ENCODE measurements at places on chromosomes 2 and 18.

DNA sequence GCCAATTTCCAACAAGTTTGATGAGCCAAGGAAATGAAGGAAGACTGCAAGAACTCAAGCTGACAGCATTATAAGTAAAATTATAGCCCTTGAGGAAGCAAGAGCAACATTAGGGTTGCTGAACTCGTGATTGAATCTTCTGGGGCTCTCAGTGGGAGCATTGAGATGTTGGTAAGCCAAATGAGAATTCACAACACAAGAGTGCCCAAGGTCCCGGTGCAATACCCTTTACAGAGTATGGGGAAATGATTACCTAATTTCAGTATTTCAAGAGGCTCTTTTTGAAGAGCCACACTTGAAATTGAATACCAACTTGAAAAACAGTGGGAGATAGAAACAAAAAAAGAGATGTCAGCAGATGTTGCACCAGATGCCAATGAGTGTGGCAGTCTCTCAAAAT is 554.5 kb downstream of the STK39 start:
- DNase-seq: no peak

DNA sequence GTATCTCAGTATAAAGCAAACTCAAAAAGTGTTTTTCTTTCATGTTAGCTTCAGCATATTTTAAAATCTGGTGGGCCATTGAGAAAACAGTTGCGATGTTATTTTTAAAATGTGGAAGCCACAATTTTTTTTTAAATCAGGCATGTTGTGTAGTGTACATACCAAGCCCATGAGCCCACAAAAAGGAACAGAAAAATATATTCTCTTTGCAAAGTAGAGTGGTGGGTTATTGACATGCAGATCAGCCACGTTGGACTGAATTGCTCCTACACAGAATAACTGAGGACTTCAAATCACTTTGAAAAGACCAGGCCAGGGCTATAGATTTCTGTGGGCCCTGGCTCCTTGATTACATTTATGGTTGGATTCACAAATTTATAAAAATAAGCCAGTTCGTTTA is 774.4 kb downstream of the DCC start:
- no peak for DNase-seq

- no peak for DNase-seq
These were observed 419.3 kb upstream of the TNP1 start for GRCh38 chr2:217279140-217279539.

- no peak for DNase-seq
These were observed 56.2 kb downstream of the HNMT start for GRCh38 chr2:138020432-138020831.

GRCh38 chr2:240702640-240703011 is 11.0 kb downstream of the AQP12A start:
- no peak for DNase-seq

GRCh38 chr2:7649461-7650228 is 732.4 kb downstream of the RNF144A start:
- DNase-seq: no peak

DNA sequence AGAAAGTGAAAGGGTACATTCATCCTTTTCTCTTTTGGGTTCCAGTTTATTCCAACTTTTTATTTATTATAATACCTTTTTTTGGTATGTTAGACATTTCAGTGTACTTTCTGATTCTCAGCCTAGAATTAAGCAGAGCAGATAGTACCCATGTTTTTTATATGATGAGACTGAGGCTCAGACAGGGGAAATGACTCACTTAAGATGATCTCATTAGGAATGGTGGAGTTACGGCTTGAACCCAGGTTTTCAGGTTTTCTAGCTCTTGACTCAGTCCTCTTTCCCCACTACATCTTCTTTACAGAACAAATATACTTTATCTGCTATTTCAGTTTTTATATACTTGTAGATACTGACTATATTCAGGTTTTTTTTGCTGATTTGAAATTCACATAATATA is 51.7 kb upstream of the OTX1 start:
- no peak for DNase-seq

DNA sequence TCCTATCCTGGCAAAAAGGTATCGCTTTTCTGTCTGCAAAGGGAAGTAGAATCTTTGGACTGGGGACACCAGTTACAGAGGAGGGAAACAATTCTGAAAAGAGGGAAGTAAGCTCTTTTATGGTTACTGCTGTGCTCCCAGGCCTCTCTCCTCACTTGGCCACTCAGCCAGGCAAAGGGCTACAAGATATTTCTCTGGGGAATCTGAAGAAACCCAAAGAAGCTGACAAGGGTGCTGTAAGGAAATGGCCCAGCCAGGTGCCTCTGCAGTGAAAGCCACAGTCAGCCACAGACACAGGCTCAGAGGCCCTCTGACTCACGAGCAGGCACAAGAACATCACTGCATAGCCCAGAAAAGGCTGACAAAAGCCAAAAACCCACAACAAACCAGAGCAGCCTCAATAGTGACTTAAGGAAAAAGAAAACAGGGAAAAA is 5.8 kb downstream of the HDLBP start:
- DNase-seq: peak; percentile 27

GRCh38 chr2:71714601-71715240 is 261.4 kb downstream of the DYSF start:
- no peak for DNase-seq

DNA sequence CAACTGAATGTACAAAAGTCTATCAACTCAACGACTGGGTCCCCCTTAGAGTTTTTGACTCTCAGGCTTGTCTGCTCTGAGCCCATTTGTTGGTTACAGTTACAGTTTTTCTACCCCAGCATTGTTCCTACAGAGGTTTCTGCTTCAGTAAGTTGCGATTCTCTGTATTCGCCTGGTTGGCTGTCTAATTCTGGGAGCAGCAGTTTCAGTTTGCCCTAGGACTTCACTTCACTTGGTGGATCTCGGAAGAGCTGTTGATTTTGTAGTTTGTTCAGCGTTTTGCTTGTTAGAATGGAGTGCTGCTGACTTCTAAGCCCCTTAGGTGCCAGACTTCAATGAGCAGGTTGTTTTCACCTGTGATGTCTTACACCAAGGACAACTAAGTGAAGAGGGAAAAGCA is 296.5 kb upstream of the EPAS1 start:
- DNase-seq: no peak

DNA sequence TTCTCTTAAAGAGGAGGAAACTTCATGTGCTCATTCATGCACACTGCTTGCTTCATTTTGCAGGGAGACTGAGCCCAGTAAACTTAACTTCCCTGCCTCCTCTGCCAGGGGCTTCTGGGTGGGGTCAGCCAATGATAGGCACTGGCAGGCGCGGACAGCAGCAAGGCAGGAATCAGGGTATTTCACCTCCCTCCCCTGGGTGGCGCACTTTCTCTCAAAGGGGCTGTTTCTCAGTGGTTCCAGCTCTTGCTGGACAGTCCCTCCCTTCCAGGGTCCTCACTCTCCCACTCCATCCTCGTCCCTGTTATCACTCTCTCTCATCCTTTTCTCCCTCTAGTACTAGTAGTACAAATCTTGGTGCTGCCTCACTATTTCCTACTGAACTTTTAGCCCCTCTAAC is 320.5 kb upstream of the ZNF521 start:
- no peak for DNase-seq

DNA sequence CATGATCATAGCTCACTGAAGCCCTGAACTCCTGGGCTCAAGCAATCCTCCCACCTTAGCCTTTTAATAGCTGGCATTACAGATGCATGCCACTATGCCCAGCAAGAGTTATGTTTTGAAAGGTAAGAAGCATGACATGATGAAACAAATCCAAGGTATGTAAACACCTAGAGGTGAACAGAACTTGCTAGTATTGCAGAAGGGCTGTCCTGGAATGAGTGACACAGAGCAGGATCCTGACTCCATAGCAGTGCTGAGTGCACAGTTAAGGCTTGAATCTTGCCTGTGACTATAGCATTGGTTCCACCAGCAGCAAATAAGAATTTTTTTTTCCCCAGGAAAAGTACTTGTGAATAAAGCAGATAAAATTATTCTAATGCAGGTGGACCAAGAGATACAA is 309.5 kb downstream of the PIK3C3 start:
- no peak for DNase-seq

DNA sequence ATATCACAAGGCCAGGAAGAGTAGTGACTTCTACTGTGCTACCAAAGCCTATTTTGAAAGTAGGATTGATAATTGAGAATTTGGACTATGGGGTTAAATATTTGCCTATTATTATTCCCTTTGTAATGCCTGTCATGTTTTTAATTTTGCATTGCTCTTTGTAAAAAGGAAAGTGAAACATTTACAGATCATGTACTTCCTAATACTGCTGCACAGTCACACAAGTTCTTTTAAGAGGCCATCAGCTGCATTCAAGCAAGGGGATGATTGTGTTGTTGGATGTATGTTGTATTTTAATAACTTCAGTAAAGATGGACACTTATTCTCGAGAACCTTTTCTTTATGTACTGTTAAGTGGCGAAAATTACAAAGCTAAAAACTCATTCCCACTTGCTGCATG is 70.1 kb downstream of the PLEKHA3 start:
- no peak for DNase-seq

DNA sequence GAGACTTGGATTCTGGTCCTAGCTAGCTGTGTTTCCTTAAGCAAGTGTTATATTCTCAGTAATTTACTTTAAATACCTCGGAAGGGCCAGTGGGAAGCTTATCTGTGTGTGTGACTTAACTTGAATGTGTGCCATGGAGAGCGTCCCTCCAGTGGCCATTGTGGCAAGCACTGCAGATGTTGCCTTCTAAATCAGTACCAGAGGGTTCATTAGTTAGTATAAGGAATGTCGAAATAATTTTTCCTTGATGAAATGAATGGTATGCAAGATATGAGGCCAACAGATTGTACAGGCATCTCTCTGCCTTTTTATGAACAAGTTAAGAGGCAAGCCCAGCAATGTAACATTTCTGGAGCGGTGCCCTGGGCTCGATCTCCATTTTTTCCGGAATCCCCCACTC is 52.0 kb downstream of the FBXO36 start:
- DNase-seq: no peak

DNA sequence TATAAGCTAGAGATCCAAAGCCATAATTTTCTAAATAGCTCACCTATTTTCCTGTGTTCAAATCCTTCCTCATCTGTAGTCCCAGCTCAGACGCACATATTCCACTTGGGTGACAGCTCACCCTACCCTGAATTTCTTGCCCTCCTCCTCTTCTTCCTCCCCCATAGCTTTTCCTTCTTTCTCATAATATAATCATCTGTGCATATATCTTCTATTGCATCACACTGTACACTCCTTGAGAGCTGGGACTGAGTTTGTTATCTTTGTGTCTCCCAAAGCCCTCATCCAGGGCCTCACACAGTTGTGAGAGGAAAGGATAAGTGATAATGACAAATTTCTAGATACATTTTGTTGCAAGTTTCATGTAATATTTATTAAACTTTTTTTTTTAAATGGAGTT is 55.9 kb upstream of the RTN4 start:
- DNase-seq: no peak

- no peak for DNase-seq
These were observed 249.2 kb downstream of the TNS1 start for GRCh38 chr2:217753460-217754200.

- DNase-seq: no peak
These were observed 115.9 kb upstream of the EPAS1 start for GRCh38 chr2:46181306-46181705.

GRCh38 chr2:61946666-61947065 is 41.2 kb downstream of the COMMD1 start:
- DNase-seq: no peak

DNA sequence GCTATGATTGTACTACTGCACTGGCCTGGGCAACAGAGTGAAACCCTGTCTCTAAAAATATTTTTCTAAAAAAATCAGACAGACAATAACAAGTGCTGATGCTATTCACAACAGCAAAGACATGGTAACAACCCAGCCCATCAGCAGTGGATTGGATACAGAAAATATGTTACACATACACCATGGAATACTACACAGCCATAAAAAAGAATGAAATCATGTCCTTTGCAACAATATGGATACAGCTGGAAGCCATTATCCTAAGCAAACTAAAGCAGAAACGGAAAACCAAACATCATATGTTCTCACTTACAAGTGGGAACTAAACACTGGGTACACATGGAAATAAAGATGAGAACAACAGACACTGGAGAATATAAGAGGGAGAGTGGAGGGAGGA is 19.9 kb downstream of the FAM161A start:
- DNase-seq: no peak

DNA sequence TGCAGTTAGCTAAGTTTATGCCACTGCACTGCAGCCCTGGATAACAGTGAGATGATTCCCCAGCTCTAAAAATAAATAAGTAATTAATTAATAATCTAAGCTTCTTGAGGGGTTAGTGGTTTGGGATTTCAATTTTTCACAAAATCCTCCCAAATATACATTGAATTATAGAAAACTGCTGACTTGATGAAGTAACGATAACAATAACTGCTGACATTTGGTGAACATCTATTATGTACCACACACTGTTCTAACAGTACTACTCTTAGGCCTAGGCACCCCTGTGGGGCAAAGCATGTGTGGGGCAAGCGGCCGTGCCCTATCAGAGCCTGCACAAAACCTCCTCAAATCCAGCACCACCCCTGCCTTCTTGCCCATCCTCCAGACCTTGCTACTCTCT is 245.8 kb upstream of the EPHA4 start:
- DNase-seq: no peak

- no peak for DNase-seq
These were observed 79.1 kb downstream of the FAM168B start for GRCh38 chr2:131014141-131014540.

- no peak for DNase-seq
These were observed 296.7 kb upstream of the ATP5MC3 start for GRCh38 chr2:175478096-175478768.

- no peak for DNase-seq
These were observed 30.0 kb upstream of the TOGARAM2 start for GRCh38 chr2:28950941-28951630.

DNA sequence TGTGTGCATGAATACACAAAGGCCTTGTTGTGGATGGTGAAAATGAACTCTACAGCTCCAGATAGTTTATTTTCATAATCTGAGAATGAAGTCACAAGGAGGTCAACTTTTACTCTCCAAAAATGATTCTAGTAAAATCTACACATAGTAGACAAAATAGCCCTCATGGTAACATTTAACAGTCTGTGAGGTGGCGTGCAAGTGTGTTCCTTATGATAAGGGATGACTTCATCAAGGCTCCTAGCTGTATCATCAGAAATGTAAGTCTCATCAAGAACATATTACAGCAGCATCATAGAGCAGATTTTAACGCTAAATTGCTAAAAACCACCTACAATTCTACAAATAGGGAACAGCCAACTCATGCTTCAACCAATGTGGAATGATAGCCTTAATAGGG is 72.3 kb upstream of the RIOK3 start:
- DNase-seq: no peak

DNA sequence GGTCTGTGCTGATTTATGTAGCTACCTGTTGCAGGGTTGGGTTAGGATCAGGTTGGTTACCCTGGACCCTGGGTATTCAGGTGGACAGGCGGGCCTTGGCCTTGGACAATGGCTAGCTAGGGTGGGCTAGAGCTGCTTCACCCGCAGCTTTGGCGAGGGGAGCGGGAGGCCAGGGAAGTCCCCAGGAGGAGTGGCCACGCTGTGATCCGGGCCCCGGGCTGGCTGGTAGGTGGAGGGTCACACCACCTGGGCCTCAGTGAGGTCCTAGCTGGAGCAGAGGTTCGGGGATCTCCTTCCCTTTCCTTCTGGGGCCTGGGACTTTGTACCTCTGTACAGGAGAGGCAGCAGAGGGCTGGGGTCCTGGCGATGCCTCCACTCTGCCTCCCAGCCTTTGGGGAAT is 9.8 kb downstream of the RTP5 start:
- DNase-seq: no peak

GRCh38 chr2:180359522-180360282 is 352.6 kb upstream of the CWC22 start:
- DNase-seq: no peak

- DNase-seq: no peak
These were observed 74.1 kb downstream of the BOD1L2 start for GRCh38 chr18:57220930-57221483.

Data from stimulated activated CD4-positive, alpha-beta T cell treated with anti-CD3 and anti-CD28 coated beads, Interleukin-15, amount 100 ng/mL, for 1 hour (primary cell).